H54 (cell line): ENCODE measurements at places on chromosomes 6 and 20.

- DNase-seq: no peak
These were observed 99.8 kb downstream of the TMEM242 start for GRCh38 chr6:157223511-157223910.

DNA sequence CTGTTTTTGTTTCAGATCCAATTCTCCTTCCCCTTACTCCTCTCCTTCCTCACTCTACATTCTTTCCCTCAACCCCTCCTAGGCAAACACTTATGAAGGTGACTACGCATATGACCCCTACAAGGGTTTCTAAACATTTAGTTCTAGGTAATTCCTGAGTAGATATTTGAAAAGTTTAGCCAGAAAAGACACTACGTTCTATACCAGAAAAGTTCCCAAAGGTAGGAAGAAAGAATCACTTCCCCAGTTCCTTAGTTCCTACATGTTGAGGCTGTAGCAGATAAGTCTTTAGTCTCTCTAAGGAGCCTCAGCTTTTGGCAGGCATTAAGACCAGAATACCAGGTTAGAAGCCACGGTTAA lies 11.6 kb downstream of the POU3F2 start:
- DNase-seq: no peak

DNA sequence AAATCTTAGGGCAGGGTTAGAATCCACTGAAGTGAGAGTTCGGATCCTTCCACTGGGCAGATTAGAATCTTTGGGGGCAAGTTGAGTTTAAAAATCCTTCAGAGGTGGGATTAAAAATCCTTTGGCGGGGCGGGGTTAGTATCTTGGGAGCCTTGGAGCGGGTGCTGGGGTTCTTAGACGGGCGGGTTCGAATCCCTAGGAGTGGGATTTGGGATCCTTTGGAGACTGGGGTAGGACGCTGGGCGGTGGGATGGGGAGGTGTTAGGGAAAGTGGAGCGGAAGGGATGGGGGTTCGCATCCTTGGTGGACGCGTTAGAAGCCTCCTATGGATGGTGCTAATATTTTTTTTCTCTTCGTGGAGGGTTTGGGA lies 337 bp upstream of the HCK start:
- no peak for DNase-seq

DNA sequence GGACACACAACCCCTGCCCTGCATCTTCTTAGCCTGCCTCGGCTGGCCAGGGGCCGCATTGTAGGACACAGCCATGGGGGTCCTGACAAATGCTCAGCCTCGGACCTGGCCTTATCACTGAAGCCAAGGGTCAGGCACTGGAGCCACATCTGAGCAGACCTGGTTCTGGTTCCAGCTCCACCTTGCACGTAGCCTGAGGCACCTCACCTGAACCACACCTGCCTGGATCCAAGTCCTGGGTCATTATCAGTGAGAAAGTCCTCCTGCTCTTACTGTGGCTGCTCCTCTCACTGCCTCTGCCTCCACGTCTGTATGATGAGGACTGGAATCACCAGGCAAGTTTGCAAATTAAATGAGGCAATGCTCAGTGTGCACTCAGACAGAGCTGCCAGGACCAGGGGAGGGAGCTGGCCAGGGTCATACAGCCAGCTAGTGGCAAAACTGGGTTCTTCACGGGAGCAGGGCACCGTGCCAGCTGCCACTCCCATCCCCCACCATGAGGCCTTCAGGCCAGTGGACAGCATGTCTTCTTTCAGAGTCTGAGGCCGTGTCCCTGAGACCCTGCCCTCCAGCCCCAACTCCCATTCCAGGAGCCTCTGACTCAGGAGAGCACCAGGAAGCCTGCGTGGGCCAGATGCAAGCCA lies 40.2 kb downstream of the MRPL14 start:
- DNase-seq: no peak

DNA sequence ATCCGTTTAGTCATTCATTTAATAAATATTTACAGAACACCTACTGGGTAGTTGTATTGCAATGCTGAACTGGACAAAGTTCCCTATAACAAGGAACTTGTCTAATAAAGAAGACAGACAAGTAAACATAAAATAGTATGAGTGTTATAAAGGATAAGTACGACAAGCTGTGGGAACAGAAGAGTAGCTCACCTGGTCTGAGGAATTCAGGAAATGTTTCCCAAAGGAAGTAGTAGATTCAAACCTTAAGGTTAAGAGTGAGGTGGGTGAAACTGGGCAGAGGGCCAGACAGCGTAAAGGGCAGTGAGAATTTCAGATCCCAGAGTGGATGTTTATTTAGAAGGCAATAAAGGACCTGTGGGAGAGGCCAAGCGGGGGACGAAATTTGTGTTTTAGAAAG lies 72.3 kb upstream of the CD2AP start:
- DNase-seq: no peak

DNA sequence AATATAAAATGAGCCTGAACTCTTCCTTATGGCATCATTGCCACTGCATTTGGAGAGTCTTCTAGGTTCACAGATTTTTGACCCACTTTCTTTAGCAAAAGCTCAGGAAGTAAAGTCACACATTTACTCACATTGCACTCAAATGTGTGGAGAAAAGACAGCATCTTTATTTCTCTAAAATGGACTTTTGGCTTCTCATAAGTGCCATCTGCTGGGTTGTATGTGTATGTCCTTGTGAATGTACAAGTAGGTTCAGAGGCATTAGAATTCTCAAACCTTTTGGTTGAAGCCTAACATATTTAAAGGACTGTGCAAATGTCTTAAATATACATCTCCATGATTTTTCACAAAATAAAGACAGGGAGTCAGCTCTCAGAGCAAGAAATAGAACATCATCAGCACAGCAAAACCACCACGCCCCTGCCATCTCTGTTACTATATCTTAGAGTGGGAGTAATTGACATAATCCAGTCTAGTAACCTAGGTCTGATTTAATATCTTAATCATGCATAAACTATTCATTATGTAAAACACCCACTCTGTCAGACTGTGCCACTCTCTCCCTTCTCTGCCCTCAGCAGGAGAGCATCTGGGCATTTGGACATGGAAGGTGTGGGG lies 42.2 kb upstream of the SPTLC3 start:
- DNase-seq: no peak

DNA sequence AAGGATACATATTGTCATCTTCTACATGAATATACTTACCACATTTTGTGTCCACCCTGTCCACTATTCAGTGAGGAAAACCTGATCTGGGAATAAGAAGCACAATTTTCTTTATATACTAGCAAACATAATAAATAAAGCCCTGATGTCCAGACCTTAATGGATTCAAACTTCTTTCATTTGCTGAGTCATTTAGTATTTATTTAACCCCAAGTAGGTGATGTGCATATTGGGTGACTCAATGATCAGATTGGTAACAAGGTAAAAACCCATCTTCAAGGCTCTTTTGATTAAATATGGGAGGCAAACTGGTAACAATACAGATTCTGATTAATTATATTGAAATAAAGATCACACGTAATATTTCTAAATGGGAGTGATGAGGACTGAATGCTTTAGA lies 1159.8 kb upstream of the EYS start:
- DNase-seq: no peak

DNA sequence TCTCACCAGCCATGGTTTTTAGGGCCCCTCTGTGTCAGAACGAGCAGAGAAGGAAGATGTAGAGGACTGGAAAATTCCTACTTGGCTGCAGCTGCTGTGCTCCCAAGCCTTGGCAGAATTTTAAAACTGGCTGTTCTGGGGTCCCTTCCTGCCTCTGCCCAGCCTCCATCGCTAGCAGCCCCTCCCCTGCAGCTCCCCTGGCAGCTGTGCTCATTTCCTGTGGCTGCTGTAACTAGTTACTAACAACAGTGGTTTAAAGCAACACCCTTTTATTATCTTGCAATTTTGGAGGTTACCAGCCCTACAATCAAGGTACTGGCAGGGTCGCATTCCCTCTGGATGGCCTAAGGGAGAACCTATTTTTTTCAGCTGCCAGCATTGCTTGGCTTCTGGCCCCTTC lies 3.7 kb upstream of the CST11 start:
- no peak for DNase-seq

- DNase-seq: no peak
These were observed 24.6 kb upstream of the MLN start for GRCh38 chr6:33828452-33828763.

GRCh38 chr6:109782491-109782999 lies 91.4 kb downstream of the FIG4 start:
- DNase-seq: no peak

- no peak for DNase-seq
These were observed 567.4 kb downstream of the CBLN4 start for GRCh38 chr20:55437798-55438415.

DNA sequence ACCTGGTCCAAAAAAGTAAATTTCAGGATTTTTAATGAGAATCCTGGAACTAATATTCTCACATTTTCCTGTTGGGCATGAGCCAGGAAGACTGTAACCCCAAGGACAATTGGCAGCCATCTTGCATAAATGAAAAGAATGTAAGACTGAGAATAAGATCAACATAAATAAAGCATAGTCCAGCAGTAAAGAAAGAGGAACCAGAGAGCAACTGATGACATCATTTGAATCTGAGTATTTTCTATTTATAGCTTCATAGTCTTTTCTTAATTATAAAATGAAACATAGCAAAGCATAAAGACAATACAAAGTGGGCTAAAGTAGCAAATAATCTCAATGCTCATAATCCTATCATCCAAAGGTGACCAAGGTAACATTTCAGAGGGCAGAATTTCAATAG lies 26.6 kb upstream of the FBXL4 start:
- no peak for DNase-seq
